Stimulated activated CD8-positive, alpha-beta memory T cell treated with anti-CD3 and anti-CD28 coated beads, Interleukin-4, amount 100 ng/mL, for 48 hours (primary cell): ENCODE measurements at places on chromosomes 3 and 15.

- DNase-seq, result no peak
Observed at GRCh38 chr15:52709187-52709981, 30.2 kb upstream of the ATOSA start.

DNA sequence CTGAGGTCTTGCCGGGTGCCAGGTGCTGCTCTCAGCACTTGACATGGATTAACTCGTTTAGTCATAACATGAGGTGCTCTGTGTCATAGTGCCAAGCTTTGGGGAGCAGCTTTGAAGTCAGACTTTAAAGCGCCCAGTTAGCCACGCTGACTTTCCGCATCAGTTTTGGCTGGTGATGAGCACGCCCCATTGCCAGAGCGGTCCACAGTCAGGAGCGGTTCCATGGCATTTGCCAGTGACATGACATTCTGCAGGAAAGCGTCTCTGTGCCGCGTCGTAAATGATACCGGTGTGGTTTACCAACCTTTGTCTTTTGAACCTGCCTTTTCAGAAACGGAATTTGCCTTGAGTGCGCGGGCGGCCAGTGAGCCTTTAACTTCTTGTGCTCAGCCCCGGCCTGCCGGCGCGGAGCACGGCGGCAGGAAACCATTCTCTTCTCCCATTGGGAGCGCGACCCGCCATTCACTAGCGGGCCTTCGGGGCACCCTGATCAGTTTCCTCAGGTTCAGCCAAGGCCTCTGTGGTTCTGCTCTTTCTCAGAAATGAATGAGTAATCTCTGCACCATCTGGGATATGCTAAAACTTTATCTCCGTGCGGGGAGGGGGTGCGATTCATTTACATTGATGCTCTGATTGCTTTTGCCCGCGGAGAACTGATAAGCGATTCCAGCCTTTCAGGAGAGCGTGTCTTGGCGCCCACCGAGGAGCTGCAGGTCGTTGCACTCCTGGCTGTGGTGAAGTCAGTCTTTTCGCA is 1.7 kb upstream of the SLC2A2 start:
- DNase-seq, result peak; percentile 66

GRCh38 chr3:38315488-38316230 is 30.9 kb upstream of the XYLB start:
- DNase-seq, result no peak

GRCh38 chr3:155317211-155317610 is 23.7 kb upstream of the STRIT1 start:
- no peak for DNase-seq

DNA sequence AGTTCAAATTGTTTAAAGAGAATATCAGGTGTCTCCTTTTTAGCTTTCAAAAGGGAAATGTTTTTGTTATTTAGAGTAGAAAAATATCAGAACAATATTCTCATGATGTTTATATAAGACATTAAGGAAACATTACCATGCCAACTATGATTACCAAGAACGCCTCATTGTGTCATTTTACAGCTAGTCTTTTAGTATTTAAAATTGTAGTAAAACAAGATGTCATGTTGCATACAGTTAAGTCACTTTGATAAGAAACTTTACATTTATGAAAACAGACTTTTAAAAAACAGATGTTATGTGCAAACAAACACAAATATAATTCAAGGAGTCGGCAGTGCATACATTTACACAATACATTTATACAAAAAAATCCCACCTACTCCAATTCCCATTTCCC is 4.4 kb downstream of the PLSCR4 start:
- DNase-seq, result no peak

DNA sequence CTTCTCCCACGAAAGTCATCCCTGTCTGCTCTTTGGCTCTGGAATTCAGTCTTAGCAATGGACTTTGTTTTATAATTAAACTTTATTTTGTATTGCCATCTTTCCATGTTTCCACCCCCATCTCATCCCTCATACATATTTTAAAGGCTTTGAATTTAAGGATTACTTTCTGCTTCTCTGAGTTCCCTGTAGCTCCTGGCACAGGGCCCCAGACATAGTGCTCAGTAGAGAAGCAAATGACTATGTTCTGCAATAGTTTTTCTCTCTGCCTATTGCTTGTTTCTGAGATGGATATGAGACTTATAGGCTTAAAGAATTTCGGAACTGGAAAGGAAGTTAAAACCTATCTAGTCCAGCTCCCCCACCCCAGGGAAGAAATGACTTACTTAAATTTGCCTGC is 197.0 kb downstream of the LPP start:
- DNase-seq, result no peak

DNA sequence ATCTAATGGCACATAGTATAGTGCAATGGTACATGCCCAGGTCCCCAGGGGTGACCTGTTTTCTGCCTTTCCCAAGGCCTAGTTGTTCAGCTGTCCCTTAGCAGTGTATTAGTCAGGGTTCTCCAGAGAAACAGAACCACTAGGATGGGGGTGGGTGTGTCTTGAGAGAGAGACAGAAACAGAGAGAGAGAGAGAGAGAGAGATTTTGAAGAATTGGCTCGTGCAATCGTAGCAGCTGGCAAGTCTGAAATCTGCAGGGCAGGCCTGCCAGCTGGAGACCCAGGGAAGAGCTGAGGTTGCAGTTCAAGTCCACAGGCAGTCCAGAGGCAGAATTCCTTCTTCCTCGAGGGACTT is 90.6 kb upstream of the RNF7 start:
- DNase-seq, result no peak

- DNase-seq, result no peak
Observed at GRCh38 chr3:169678122-169678521, 14.6 kb upstream of the MECOM start.

GRCh38 chr3:46464326-46465195 is at the start of gene LTF:
TSS of gene LTF (minus strand) at chr3:46464905. CDS start at chr3:46464867, 38 bp downstream.
- no peak for DNase-seq

- no peak for DNase-seq
Observed at GRCh38 chr3:166743481-166744134, 636.5 kb downstream of the ZBBX start.

DNA sequence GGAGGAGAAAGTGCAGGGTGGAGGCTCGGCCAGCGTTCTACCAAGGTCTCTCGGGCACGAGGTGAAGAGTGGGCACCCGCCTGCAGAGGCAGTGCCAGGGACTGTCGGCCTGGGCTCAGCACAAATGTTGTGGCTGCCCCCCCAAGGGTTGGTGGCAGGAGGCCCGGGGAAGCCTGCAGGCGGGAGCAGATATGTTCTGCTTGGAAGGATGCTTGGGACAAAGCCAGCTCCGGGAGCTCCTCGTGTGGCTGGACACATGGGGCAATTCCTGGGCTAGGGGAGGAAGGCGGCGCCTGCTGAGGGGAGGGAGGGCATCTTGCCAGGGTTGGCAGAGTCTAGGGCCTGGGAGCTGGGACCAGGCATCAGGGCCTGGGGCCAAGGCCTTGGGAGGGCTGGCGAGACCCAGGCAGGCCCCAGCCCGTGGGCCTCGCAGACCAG is 30.4 kb upstream of the FBLN2 start:
- no peak for DNase-seq

DNA sequence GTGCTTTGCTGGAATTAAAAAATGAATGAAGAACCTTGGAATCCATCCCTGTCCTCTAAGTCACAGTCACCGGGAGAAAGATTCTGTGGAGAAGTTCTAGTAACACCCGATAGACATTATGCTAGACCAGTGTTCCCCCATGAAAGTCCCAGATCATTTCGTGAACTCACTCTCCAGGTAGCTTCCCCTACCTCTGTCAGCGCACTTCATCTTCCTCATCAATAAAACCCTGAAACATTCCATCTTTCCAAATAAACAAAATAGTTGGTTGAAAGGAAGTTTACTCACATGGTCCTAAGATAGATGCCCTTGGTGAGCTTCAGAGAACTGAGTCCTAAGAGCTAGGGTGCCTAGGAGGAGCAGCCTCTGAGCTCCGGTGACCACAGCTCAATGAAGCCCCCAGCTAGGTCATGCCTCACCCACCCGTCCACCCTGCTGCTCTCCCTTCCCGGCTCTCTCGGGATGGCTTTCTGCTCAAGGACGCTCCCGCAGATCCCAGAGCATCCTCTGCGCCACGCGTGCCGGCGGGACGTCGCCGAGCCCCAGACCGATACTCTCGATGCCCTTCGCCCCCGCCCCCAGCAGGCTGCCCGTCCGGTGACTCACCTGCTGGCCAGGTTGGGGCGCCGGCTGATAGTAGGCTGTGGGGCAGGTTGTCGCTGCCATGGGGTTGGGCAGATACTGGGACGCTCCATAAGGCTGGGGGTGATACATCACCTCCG is 776 bp downstream of the VGLL3 start:
- peak; percentile 22 for DNase-seq

GRCh38 chr3:51393564-51393963 is 2.5 kb downstream of the RBM15B start:
- no peak for DNase-seq

DNA sequence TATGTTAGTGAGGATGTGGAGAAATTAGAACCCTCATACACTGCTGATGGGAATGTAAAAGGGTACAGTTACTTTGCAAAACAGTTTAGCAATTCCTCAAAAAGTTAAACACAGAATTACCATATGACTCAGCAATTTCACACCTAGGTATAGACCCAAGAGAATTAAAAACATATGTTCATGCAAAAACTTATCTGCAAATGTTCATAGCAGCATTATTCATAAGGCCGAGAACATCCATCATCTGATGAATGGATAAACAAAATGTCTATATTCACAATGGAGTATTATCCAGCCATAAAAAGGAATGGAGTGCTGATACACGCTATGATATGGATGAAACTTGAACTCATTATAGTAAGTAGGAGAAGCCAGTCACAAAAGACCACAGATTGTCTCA is 10.3 kb downstream of the SEC13 start:
- no peak for DNase-seq

- no peak for DNase-seq
Observed at GRCh38 chr15:77162872-77163633, 92.1 kb upstream of the TSPAN3 start.

DNA sequence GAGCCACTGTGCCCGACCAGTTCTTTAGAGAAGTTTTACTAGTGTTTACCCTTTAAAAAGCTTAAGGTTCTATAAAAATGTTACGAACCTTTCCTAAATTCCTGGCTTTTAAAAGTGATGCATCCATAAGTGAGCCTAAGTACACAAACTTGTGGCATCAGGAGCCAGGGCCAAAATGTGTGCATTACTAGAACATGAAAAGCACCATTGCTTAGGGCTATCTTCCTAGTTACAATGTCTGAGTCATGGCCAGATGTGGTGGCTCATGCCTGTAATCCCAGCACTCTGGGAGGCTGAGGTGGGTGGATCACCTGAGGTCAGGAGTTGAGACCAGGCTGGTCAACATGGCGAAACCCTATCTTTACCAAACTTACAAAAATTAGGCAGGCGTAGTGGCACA is 39.9 kb downstream of the LEO1 start:
- no peak for DNase-seq

DNA sequence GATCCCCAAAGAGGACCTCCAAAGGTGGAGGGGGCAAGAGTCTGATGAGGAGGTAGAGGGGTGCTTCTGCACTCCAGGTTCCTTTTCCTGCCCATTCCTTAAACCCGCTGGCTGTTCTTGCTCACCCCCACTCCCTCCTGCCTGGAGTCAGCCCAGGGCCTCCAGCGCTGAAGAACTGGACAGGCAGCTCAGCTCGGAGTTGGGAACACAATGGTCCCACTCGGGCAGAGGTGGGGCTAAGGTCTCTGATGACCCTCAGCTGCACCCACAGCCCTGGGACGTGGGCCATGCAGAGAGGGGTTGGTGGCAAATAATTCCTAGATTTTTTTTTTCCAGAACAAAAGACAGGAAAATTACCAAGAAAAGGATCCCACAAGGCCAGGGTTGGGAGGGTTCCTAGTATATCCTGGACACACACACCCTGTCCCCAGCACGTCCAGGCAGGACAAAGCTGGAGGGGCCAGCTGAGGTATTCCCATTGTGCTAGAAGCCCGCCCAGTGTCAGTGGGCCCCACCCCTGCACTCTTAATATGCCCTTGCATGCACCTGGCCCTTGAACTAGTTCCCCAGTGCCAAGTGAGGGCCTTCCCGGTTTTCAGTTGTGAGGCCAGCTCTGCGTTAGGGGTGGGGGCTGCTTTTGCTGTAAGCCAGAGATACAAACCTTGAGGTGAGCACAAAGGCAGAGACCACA is 22.1 kb upstream of the IP6K2 start:
- no peak for DNase-seq

GRCh38 chr3:49296781-49297411 is 19.9 kb upstream of the C3orf62 start:
- no peak for DNase-seq

- no peak for DNase-seq
Observed at GRCh38 chr3:106719583-106719982, 657.7 kb upstream of the CCDC54 start.

- no peak for DNase-seq
Observed at GRCh38 chr3:110664148-110664547, 407.5 kb upstream of the NECTIN3 start.

- no peak for DNase-seq
Observed at GRCh38 chr15:63086271-63086670, 35.4 kb upstream of the LACTB start.

GRCh38 chr3:164393171-164393570 is 685.1 kb downstream of the SI start:
- no peak for DNase-seq

DNA sequence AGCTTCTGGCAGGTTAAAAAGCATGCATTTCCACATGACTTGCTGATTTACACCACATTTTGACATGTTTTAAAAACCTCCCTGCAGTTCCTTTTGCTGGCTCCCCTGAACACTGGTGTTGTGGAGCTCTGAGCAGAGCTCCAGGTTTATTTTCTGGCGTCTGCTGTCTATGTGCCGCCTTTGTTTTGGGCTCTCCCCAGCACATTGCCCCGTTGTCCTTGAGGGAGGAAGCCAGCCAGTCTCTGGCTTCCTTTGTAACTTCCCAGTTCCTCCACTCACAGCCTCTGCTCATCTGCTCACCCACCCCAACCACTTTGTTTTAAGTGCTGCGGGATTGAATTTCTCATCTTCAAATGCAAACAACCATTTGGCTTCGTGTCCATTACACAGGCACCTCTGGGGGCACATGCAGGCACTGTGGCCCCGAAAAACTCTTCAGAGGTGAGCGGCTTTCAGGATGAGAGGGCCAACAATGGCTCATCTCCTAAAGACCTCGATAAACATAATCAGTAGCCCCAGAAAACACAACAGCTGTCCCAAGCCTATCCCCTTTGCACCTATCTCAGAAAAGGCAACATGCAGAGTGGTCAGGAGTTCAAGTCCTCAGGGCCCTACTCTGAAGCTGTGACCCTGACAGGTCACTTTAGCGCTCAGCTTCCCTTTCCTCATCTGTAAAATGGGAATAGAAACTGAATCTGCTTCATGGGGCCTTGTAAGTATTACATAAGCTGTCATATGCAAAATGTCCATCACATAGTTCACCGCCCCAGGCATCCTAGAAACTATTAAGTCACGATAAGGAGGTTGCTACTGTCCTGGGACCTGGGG is 1.3 kb upstream of the MEF2A start:
- DNase-seq, result no peak

DNA sequence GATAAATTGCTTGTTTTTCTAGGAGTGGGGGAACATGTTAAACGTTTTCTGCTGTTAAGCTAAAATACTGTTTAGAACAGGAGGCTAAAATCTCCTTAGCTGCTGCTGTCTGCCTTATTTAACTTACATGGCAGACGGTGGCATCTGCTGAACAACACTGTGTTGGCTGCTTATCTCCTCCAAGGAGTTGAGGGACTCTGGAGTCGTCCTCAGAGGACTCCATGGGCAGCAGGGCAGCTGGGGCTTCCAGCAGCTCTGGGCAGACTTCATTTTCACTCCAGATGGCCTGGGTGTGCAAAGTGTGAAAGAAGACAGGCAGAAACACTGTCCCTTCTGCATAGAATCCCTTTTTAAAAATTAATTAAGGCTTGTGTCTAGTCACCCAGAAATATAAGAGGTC is 52.9 kb upstream of the NUDT16 start:
- no peak for DNase-seq

- no peak for DNase-seq
Observed at GRCh38 chr3:133127381-133127780, 89.2 kb downstream of the TMEM108 start.

GRCh38 chr3:21779909-21780308 is 28.9 kb upstream of the ZNF385D start:
- no peak for DNase-seq
